ENCODE measurements at places on chromosomes 12 and 14. TPM values are rescaled to one million over a fixed set of nuclear protein-coding genes. Genes with fewer than 3 reads are reported as not detected.

The VRTN gene
- not detected for total RNA-seq

The HVCN1 gene
- total RNA-seq: 4.3 TPM

The RERG gene
- 3.0 TPM for total RNA-seq

The RFX4 gene
- total RNA-seq: not detected

The TMTC1 gene
- total RNA-seq: 111 TPM

The REM2 gene
- 0.13 TPM for total RNA-seq

Measured in LHCN-M2 (cell line).